ENCODE measurements at places on chromosomes 2 and 18.
A peak's percentile ranks its signal among the peaks of the same experiment; 100 is the strongest.

- DNase-seq = no peak
Observed at GRCh38 chr2:231371430-231372054, 24.0 kb upstream of the B3GNT7 start.

- DNase-seq = no peak
Observed at GRCh38 chr18:57649556-57650500, 28.2 kb upstream of the NARS1 start.

DNA sequence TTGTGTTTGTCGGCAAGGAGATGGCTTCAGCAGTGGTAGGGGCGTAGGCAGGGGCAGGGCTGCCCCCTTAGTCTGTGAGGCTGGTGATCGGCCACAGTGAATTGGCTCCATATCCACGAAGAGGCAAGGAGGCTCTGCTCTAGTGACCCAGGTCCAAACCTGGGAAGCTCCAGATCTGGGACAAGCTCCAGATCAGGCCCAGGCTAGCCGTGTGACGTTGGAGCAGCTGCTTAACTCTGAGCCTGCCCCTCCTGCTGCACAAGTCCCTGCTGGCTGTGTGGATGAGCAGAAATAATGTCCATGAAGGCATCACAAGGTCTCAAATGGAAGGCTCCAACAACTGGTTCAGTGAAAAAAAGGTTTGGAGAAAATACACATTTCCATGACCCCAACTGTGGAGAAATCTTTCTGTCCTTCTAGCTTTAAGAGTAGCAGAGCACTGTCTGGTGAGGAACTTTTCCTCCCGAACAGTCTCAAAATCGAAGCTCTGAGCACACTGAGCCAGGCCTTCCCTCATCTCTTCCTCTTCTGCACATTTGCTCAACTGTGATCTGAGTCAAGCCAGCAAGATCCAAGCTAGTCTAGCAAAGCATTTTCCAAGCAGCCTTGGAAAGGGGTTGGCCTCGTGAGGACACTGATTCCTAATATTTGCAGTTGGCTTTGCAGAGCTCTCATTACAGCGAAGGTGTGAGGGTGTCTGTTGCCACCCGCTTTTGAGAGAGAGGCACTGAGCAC, 67.0 kb upstream of the TCF7L1 start:
- no peak for DNase-seq

DNA sequence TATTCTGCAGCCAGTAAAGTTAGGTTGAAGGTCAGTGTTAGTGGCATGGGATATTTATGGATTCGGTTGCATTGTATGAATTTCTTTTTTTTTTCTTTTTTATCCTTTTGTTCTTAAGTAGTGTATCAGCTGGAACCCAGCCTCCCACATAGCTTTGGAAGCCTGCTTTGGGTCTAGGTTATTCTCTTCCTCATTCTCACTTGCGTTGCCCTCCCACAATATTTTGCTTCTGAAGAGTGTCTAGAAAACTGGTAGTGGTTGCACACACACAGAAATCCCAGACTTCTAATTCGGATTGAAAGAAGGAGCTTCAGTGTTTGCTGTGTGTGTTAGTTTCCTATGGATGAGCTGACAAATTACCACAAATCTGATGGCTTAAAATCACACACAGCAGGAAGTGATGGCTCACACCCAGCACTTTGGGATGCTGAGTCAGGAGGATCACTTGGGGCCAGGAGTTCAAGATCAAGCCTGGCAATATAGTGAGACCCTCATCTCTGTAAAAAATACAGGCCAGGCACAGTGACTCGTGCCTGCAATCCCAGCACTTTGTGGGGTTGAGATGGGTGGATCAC, 104.8 kb downstream of the ARL4C start:
- no peak for DNase-seq

- DNase-seq = peak; percentile 17
Observed at GRCh38 chr18:55351980-55352714, 235.8 kb downstream of the TCF4 start.

GRCh38 chr2:46174345-46175170, 122.6 kb upstream of the EPAS1 start:
- no peak for DNase-seq

DNA sequence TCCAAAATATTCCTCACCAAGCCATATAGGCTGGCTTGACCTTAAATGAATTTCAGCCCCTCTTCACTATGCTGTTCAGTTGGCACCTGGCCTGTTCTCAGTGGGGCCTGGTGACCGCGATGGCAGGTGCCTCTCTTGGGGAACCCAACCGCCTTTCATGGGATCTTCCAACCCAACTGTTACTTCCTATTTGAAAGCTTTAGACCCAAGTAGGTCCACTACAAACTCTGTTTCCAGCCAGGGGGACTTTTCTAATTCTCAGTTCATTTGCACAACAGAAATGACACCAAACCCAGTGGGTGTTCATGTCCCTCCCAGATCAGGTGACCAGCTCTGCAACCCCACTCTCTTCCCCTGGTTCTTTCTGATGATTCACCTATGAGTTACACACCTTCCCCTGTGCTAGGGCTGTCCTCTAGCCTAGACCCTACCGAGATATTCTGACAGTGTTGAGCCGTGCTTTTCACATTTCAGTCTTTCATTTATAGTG, 35.6 kb upstream of the NDUFV2 start:
- DNase-seq = no peak

- DNase-seq = no peak
Observed at GRCh38 chr2:10300997-10301940, 1.4 kb upstream of the HPCAL1 start.

GRCh38 chr2:177530561-177530960, 138.0 kb downstream of the AGPS start:
- no peak for DNase-seq

DNA sequence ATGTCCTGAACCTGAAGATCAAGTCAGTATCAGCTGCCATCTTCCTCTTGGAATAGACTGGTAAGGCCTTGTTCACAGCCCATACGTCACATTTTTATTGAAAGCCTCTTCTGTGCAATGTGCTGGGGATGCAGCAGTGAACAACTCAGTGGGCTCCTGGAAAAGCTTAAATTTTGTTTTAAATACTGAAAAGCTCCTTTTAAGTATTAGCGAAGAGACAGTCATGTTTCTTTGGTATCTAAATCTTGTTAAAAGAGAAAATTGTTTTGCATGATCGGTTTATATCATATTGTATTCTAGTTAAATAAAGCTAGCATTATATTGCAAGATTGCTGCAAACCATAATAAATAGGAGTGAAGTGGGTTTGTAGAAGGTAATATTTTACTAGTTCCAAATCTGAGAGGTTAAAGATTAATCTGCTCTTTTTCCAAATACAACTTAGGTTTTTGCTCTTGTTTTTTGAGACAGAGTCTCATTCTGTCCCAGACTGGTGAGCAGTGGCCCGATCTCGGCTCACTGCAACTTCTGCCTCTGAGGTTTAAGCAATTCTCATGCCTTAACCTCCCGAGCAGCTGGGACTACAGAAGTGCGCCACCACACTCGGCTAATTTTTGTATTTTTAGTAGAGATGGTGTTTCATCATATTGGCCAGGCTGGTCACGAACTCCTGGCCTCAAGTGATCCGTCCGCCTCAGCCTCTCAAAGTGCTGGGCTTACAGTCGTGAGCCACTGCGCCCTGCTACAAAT, 1.6 kb upstream of the RMDN2 start:
- no peak for DNase-seq

- DNase-seq = no peak
Observed at GRCh38 chr2:239322416-239323086, 78.3 kb downstream of the HDAC4 start.

All from iPS DF 19.7 (cell line).